ENCODE measurements at places on chromosomes 13 and 19.
A peak's percentile ranks its signal among the peaks of the same experiment; 100 is the strongest.

- H3K4me1 ChIP-seq, result peaks cover 33% of the 10 kb centered on the region
- H3K27ac ChIP-seq, result peak overlapping the region; percentile 78
- DNase-seq, result no peak
- no peak overlapping the region for H3K4me3 ChIP-seq
- H3K27me3 ChIP-seq, result no peaks in the 10 kb centered on the region
Observed at GRCh38 chr13:20350819-20351218, 118.7 kb upstream of the GJB6 start.

DNA sequence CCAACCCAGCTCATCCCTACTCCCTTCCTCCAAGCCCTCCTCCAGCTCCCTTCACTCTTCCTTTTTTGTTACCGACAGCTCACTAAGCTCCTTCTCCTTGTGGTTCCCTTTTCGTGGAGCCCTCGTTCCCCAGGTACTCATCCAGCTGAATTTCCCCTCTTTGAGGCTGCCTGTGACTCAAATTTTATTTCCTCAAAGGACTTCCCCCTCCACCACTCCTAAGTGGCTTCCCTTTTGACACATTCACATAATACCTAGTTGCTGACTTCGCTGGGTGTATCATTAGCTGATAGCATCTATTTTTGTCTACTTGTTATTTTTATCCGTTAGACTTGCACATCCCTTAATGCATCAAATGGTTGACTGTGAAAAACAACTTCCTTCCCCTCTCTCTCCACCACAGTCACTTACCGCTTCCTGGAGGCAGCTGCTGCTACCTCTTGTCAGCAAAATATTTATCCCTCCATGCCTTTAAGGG, 14.5 kb downstream of the FFAR2 start:
- peaks cover 2% of the 10 kb centered on the region for H3K27me3 ChIP-seq
- H3K4me1 ChIP-seq, result no peaks in the 10 kb centered on the region
- no peaks in the 10 kb centered on the region for H3K36me3 ChIP-seq
- no peak for DNase-seq

GRCh38 chr13:30466358-30466714, 600 bp upstream of the HMGB1 start:
- H3K4me3 ChIP-seq, result peak overlapping the region; percentile 84
- no peaks in the 10 kb centered on the region for H3K27me3 ChIP-seq
- H3K27ac ChIP-seq, result peak overlapping the region; percentile 44

DNA sequence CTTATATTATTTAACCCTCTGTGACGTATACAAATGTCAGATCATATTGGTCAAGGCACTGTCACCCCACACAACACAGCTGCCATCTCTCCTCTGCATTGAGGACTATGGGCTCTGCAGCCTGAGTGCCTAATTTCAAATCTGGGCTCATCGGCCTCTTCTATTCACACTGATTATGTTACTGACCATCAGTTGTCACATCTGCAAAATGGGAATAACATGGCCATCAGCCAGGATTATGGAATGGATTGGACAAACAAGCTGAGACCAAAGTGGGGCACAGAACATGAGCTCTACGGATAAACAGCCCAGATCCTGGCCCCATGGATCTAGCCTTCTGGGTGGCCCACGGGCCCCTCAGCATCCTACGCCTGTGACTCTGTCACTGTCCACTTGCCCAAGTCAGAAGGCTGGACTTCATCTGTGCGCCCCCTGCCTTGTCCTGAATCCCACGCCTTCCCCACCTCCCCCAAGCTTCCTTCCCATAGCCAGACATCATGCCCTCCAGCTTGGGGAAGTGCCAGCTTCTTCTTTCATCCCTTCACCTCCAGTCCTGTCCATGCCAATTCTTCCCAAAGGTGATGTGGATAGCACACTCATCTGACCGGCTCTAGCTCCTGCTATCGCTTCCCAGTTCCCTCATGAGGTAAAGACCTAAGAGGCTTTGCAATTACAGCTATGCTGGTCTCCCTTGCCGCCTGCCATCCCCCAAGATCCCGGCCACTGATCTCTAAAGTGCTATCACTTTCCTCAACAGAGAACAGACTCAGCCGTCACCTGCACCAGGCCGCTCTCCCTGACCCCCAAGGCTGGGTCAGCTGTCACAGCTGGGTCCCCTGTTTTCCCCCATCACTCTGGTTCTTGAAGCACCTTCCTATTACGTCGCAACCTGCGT, 872 bp downstream of the FARSA start:
- H3K27me3 ChIP-seq, result no peaks in the 10 kb centered on the region
- H3K4me1 ChIP-seq, result peaks cover 18% of the 10 kb centered on the region
- peak; percentile 22 for DNase-seq
- H3K27ac ChIP-seq, result peak overlapping the region; percentile 58
- peak overlapping the region; percentile 96 for H3K4me3 ChIP-seq
- peaks cover 34% of the 10 kb centered on the region for H3K36me3 ChIP-seq

- H3K27ac ChIP-seq, result no peak overlapping the region
- H3K4me3 ChIP-seq, result no peak overlapping the region
- H3K4me1 ChIP-seq, result no peaks in the 10 kb centered on the region
- no peaks in the 10 kb centered on the region for H3K36me3 ChIP-seq
- H3K27me3 ChIP-seq, result peaks cover 58% of the 10 kb centered on the region
Observed at GRCh38 chr13:111397202-111397880, 76.9 kb downstream of the TEX29 start.

- no peak overlapping the region for H3K27ac ChIP-seq
- H3K27me3 ChIP-seq, result no peaks in the 10 kb centered on the region
- no peak for DNase-seq
- H3K4me1 ChIP-seq, result no peaks in the 10 kb centered on the region
- H3K36me3 ChIP-seq, result no peaks in the 10 kb centered on the region
- H3K4me3 ChIP-seq, result no peak overlapping the region
Observed at GRCh38 chr13:43363156-43363953, 340.0 kb downstream of the DNAJC15 start.

GRCh38 chr19:19083413-19084178, 19.8 kb downstream of the SLC25A42 start:
- no peak for DNase-seq
- H3K4me1 ChIP-seq, result no peaks in the 10 kb centered on the region
- no peaks in the 10 kb centered on the region for H3K36me3 ChIP-seq
- no peak overlapping the region for H3K27ac ChIP-seq
- no peaks in the 10 kb centered on the region for H3K27me3 ChIP-seq

- H3K36me3 ChIP-seq, result no peaks in the 10 kb centered on the region
- no peaks in the 10 kb centered on the region for H3K4me1 ChIP-seq
- H3K27me3 ChIP-seq, result no peaks in the 10 kb centered on the region
- DNase-seq, result peak; percentile 25
Observed at GRCh38 chr19:2867025-2867991, at the start of gene ZNF556. Gene ZNF556 (plus strand): TSS chr19:2867335. CDS start chr19:2867422, 87 bp downstream.

- no peaks in the 10 kb centered on the region for H3K4me1 ChIP-seq
- peaks cover 78% of the 10 kb centered on the region for H3K27me3 ChIP-seq
- H3K36me3 ChIP-seq, result no peaks in the 10 kb centered on the region
- no peak for DNase-seq
Observed at GRCh38 chr19:54271106-54271505, 9.8 kb downstream of the LILRB2 start.

DNA sequence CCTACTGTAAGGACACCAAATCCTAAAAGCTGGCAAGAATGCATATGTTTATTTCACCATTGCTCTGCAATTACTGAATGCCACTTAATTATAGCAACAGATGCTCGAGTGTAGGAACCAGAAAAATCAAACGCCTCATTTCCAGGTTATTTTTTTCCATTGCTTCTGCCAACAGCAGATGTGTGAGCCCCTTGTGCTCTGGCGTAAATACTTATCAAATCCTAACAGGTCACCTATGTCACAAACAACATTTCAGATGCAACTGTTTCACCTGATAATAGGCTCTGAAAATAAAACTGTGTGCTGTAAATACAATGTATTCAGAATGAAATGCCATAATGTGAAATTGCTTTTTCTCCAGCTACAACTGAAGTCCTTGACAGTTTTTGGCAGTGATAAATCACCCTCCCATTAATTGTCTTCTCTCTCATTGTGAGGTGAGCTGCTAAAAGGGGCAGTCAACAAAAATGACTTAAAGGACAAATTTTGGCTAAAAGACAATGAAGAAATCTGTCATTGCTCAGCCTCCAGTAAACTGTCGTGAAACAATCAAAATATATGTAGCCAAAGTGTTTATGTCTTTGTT, 344.0 kb downstream of the DACH1 start:
- no peaks in the 10 kb centered on the region for H3K4me1 ChIP-seq
- DNase-seq, result no peak
- H3K36me3 ChIP-seq, result no peaks in the 10 kb centered on the region
- H3K4me3 ChIP-seq, result no peak overlapping the region
- no peak overlapping the region for H3K27ac ChIP-seq

DNA sequence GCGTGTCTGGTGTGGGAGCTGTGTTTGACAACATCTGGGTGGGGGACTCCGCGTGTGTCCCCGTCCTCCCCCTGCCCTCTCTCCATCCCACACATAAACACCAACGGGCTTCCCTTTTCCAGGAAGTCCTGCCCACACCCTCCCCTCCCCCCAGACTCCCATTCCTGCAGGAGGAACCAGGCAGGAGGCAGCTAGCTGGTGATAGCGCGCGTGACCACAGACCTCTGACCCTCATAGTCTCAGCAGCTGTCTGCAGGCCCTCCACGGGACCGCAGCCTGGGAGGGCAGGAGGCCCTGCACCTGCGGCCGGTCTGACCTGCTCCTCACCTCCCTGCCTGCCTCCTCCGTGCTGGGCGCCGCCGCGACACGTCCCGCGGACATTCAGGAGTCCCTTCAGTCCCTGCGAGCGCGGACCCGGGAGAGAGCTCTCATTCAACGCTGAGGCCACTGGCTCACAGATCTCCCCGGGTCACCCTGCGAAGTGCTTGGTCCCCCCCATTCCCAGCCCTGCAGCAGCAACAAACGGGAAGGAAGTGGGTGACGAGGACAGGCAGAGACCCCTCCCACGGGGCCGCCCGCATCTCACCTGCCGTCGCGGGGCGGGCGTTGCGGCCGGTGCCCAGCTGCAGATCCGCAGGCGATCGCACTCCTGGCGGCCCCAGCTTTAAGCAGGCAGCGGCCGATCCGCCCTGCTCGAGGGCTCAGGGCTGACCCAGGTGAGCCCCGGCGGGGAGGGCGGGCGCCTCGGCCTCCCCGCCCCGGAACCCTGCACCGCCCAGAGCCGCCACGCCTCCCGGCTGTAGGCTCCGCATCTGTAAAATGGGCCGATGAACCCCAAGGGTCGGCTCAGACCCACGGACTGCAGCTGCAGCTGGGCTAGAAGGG, 1.1 kb upstream of the ACP5 start:
- no peak overlapping the region for H3K4me3 ChIP-seq
- H3K27me3 ChIP-seq, result no peaks in the 10 kb centered on the region
- H3K27ac ChIP-seq, result no peak overlapping the region
- no peaks in the 10 kb centered on the region for H3K36me3 ChIP-seq
- no peak for DNase-seq

DNA sequence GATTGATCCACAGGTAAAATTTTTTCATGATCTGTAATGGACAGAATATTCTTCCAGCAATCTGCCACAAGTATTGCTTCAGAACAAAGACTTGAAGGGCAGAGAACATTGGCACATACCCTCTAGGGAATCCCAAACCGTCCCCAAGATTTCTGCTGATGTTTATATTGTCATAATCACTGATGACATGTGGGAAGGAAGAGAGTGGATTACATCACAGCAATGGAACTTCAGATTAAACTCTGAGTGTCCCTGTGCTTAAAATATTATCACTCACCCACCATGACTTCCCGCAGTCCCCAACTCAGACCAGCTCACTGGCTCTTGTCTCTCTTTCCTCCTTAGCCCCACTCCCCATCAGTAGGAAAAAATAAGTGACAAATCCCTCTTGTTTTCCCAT, 8.5 kb upstream of the TPT1 start:
- no peaks in the 10 kb centered on the region for H3K36me3 ChIP-seq
- no peaks in the 10 kb centered on the region for H3K27me3 ChIP-seq
- no peak overlapping the region for H3K27ac ChIP-seq
- no peaks in the 10 kb centered on the region for H3K4me1 ChIP-seq
- DNase-seq, result no peak

DNA sequence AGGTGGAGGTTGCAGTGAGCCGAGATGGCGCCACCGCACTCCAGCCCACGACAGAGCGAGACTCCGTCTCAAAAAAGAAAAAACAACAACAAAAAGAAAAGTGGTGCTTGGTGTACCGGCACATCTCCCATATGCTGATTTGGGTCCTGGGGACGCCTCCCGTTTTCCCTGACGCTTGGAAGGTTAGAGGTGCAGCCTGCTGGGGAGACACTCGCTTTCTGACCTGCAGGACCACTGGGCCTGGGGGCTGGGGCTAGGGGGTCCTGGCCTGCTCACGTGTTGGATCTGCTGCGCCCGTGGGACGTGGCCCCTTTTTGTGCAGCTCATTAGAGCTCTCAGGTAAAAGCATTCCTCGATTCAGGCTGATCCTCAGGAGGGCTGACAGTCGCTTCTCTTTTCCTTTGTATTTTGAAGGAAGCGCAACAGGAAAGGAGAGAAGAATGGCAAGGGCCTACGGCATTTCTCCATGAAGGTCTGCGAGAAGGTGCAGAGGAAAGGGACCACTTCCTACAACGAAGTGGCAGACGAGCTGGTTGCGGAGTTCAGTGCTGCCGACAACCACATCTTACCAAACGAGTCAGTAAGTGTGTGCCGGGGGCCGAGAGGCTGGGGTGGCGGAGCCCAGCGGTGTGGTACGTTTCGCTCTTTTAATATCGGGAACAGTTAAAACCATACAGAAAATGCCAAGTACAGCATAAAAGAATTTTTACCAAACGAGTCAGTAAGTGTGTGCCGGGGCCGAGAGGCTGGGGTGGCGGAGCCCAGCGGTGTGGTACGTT, 25.1 kb downstream of the ATP4B start:
- H3K27me3 ChIP-seq, result no peaks in the 10 kb centered on the region
- H3K4me3 ChIP-seq, result no peak overlapping the region
- no peak overlapping the region for H3K27ac ChIP-seq
- H3K36me3 ChIP-seq, result peaks cover 13% of the 10 kb centered on the region

DNA sequence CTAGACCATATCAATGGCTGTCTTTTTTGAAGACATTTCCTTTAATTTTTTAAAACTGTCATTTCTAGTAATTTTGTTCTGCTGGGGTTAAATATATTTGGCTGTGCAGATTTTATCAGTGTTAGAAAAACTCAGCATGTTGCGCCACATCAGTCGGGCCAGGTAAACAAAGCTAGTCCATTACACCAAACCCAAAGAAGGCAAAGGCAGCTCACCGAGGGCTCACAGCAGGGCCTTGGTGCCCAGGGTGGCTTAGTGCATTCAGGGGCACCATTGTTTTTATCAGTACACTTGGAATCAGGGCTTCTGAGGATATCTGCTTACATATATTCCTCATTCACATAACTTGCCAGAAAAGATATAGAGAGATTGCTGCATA, 22.2 kb downstream of the SPATA13 start:
- no peak overlapping the region for H3K4me3 ChIP-seq
- H3K4me1 ChIP-seq, result peaks cover 5% of the 10 kb centered on the region
- DNase-seq, result no peak
- H3K27me3 ChIP-seq, result no peaks in the 10 kb centered on the region
- H3K36me3 ChIP-seq, result no peaks in the 10 kb centered on the region

DNA sequence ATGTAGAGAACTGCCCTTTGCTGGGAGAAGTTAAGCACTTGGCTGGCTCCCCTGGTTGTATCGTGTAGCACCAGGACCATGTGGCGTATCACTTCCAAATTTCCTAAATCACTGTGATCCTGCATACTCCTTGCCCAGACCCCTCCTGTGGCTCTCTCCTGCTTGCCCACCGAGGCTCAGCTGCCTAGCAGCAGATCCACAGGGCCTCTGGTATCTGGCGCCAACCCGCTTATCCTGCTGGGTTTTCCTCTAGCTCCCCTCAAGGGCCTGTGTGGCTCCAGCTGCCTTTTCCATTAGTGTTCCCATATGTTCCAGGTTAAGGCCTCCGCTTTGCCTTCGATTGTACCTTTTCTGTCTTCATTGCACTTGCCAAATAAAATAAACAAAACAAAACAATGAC, 16.5 kb downstream of the LRCH1 start:
- DNase-seq, result no peak
- no peaks in the 10 kb centered on the region for H3K4me1 ChIP-seq
- no peak overlapping the region for H3K4me3 ChIP-seq
- H3K36me3 ChIP-seq, result no peaks in the 10 kb centered on the region

Data from PC-3 (cell line).